Left lobe of liver (tissue), 2 donors: ENCODE measurements at places on chromosomes 7 and 10.
A peak's percentile ranks its signal among the peaks of the same experiment; 100 is the strongest.

DNA sequence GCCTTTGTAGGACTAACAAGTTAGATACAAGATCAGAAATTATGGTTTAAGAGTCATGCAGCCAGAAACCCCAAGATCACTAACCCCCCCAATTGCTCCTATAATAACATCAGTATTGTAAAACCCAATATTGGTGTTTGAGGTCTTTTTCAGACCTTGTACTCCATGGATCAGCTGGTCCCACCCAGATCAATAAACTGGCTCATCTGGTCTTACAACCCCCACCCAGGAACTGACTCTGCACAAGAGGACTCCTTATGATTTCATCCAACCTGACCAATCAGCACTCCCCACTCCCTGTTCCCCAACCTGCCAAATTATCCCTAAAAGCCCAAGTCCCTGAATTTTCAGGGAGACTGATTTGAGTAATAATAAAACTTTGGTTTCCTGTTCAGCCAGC lies 6.4 kb upstream of the GSAP start:
- no peak for DNase-seq

DNA sequence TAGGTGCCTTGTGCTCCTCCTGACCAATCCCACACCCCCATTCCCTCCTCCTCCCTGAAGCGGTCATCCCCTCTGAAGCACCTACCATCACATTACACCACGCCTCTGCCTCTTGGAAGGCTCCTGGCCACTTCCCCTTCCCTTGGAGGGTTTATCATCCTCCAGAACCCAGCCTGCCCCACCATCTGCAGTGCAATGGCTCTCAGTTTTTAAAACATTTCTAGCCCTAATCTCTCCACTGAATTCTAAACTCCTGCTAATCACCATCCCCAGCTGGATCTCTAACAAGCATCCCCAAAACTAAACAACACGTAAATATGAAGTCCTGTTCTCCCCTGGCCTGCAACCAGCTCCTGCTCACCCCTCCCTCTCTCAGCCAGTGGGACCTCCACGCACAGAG lies 70.6 kb downstream of the PIP4K2A start:
- no peak for DNase-seq

DNA sequence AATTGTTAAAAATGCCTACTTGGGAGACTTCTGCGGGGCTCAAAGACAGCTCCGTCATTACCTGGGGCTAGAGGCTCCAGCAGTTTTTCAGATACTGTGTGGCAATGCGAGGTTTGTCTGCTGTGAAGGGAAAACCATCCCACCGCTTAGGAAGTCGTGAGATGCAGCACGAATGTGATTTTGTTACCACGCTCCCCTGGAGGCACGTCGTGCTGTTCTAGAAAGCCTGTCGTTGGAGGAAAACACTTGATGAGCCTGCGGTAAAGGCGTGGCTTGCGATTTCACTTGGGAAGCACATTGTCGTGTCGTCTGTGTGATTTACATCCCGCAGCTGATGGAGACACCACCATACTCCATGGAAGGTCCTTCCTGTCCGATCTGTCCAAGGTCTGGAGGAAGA lies 39.3 kb downstream of the CAMK1D start:
- peak; percentile 38 for DNase-seq

DNA sequence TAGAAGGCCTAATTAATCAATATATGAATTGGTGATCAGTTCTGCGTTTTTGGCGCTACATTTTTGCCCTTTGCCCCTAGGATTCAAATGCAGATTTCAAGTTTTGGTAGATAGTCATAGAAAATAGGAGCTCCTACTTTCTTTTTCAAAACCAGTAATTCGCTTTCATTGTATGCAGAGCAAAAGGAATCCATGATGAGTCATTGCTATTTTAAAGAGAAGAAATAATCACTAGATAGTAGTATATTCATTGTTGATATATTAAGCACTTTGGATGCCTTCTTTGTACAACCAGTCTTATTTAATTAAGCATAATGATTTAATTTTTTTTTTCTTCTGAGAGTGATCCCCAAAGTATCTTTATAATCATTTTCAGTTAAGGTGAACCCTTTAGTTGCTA lies 50.3 kb downstream of the CSTF2T start:
- DNase-seq = no peak

DNA sequence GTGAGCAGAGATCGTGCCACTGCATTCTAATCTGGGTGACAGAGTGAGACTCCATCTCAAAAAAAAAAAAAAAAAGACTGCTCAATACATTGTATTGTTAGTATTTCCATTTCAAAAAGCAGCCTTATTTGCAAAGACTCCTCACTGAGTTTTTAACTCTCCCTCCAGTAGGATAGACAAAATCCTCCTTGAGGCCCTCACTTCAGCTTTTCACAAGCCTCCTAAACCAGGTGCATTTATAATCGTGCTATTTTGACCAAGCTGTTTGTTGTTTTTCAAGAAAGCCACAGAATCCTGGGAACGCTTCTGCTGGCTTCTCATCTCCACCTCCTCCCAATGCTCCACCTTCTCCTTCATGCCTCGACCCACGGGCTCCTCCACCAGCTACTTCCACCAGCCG lies 6.3 kb upstream of the DDIT4 start:
- no peak for DNase-seq

DNA sequence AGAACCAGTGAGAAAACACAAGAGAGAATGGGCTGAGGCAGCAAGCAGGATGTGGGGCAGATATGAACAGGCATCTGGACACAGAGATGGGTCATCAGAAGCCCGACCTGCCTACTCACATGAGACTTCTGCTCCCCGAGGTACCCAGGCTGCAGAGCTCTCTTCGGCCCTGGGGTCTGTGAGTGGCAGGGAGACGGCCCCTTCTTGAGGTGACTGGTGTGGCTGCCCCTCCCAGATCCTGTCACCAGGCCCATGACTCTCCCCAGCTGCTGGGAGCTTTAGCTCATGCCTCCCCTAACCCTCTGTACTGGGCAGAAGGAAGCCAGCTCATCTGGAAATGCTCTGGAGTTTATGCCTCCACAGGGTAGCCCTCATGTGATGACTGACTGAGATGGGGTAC lies 157.6 kb upstream of the PCBD1 start:
- no peak for DNase-seq

GRCh38 chr10:61159253-61159652 lies 215.3 kb upstream of the RHOBTB1 start:
- no peak for DNase-seq
